B cell (primary cell): ENCODE measurements at places on chromosomes 2 and 18. TPM values are rescaled to one million over a fixed set of nuclear protein-coding genes. Genes with fewer than 3 reads are reported as not detected.

- no peak for DNase-seq
These were observed 134.3 kb upstream of the PIEZO2 start for GRCh38 chr18:11283479-11284161.

DNA sequence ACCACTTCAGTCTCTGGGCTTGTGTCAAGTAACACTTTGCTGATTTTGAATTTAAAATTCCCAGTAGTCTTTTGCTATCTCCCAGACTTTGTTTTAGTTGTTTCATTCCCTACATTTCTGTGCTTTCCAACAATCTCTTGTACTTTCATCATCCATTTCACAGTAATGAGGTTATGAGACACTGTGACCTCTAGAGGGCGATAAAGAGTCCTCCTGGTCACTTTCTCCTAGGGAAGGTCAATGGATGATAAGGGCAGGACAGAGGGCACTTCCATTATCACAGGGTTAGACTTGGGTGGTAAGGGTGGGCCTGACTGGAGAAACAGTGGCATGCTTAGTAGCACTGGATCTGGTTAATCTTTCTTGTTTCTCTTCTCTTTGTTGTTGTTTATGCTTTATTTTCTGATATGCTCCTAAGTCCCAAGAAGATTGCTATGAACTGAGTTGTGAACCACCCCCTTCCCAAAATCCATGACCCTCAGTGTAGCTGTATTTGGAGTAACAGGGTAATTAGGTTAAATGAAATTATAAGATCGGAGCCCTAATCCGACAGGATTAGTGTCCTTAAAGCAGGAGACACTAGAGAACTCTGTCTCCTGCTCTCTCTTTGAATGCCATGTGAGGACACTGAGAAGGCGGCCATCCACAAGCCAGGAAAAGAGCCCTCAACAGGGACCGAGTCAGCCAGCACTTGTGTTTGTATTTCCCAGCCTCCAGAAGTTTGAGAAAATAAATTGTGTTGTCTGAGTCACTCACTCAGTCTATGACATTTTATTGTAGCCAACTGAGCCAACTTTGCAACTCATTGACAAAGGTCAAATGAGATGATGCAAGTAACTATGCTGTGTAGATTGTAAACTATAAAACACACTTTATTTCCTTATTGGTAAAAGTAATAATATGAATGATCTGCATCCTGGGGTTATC is 779.2 kb downstream of the CNTNAP5 start:
- peak; percentile 3 for DNase-seq

DNA sequence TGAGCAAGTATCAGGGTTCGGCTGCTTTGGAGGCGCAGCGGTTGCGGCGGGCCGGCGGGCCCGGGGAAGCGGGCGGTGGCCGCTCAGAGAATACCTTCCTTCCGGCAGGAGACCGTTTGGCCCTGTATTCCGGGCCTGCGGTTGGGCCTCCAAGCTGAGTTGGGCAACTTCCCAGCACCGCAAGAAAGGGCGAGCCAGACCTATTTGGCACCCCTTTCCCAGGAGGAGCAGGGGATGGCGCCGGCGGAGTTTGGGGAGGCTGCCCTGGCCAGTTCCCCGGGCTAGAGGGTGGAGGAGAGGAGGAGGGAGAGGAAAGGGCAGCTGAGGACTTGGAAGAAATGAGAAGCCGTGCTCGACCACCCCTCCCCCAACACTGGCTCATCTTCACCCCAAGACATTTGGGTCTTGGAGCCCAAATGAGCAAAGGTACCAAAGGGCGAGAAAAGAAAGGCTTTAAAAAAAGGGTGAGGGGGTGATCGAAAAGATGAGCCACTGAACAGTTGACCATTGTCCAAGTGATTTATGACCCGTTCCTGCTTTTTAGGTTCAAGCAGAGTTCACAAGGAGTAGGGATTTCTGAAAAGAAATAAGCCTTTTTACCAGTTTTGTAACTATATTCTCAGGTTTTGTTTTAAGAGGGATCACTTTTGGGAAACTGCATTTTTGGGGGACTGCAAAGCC is 8.4 kb downstream of the HOXD3 start:
- no peak for DNase-seq

- DNase-seq: no peak
These were observed 167.5 kb upstream of the PID1 start for GRCh38 chr2:229438430-229439159.

GRCh38 chr18:10210057-10210633 is 244.3 kb upstream of the APCDD1 start:
- no peak for DNase-seq

- no peak for DNase-seq
These were observed 106.9 kb upstream of the THOC1 start for GRCh38 chr18:374721-375168.

- DNase-seq: no peak
These were observed 1.3 kb downstream of the IGFBP2 start for GRCh38 chr2:216634370-216635148.

HOXD13 gene
- not detected in 2 replicates for polyA plus RNA-seq
